ENCODE measurements at places on chromosomes 3 and 15.

- DNase-seq = no peak
These were observed 102.2 kb downstream of the P3H2 start for GRCh38 chr3:190018460-190018859.

GRCh38 chr3:150300388-150300787 is 107.7 kb upstream of the TSC22D2 start:
- DNase-seq = no peak

DNA sequence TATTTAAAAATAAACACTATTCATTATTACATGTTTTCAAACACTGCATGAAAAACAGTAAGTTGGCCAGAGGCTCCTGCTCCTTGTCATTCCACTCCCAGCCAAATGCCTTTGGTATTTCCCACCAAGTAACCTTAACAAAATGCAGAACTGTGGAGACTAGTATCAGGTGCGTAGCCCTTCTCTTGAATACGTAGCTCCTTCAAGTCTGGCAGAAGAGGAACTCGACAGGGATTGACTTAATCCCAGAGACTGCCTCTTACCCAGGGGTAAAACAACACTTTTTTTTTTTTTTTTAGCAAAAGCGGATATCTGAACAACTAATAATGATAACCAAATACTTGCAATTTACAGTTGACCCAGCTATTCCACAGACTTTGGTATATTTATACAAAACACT is 738 bp downstream of the COMMD2 start:
- no peak for DNase-seq

GRCh38 chr15:23472033-23472432 is 25.0 kb upstream of the GOLGA6L2 start:
- no peak for DNase-seq

- DNase-seq = no peak
These were observed 29.0 kb downstream of the CCDC80 start for GRCh38 chr3:112611752-112612515.

GRCh38 chr3:124856677-124857076 is 30.5 kb downstream of the ITGB5 start:
- DNase-seq = no peak

DNA sequence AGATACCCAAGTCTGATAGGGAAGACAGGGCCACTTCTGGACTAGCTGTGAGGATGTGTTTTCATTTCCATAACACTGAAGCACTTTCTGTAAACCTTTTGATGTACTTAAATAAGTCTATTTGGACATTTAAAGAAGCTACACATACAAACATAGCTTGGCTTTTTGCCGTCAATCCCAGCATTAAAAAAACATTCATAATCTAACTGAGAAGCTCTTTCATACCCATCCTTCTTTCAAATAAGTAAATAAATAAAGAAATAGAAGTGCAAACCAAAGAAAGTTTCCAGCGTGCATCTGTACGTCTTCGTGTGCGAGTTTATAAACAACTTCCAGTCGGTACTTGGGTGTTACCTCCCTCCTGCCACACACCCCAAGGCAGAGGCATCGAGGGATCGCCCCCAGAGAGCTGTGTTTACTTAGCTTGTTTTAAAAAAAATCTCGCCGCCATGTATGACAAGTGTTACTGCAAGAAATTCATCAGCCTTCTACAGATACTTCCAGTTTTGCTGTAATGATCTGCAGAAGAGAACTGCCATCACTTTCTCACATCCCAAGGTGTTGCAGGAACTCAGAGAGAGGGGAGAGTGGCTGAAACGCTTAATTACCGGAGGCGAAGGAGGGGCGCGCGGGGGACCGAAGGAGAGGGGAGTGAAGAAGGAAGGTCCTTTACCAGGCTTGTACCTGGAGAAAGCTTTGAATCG is 9.0 kb upstream of the MEIS2 start:
- no peak for DNase-seq

DNA sequence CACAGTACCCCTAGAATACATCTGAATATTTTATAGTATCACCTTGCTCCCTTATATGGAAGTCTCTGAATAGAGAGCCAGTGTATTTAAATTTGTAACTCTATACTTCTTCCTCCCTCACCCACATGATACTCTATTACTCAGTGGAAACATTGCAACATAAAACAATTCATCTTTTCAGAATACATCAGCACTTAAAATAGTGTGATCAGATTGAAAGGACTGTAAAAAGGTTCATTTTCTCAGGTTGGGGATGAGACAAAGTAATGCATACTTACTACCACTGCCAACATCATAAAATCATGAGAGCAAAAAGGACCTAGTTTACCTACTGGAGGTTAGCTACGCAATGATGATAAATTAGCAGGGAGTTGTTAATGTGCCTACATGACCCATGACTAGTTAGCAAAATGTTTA is 13.8 kb upstream of the THRB start:
- no peak for DNase-seq

GRCh38 chr3:152298393-152299248 is 29.9 kb downstream of the MBNL1 start:
- DNase-seq = no peak

DNA sequence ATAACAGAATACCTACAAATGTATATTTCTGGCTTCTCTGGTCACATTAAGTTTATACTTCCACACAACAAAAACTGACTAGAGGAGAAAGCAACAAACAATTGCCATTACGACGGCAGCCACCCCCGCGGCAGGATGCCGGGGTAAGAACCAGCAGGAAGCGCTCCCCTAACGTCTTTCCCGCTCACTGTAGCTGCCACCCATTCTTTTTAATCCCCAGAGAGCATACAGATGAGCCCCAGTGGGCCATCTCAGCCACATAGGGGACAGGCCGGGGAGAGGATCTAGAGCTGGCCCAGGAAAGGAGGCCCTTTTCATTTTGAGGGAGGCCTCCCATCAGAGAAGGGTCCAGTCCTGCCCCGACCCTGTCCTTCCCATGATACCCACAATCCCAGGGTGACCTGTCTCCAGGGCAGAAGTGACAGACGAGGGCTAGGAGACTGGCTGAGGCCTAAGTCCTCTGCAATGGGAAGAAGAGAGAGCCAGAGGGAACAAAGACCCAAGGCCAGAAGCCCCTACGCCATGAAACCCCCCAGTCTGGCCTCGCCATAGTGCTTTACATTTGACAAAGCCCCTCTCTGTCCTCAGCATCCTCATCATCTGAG is 3.6 kb upstream of the CALML4 start:
- DNase-seq = no peak

DNA sequence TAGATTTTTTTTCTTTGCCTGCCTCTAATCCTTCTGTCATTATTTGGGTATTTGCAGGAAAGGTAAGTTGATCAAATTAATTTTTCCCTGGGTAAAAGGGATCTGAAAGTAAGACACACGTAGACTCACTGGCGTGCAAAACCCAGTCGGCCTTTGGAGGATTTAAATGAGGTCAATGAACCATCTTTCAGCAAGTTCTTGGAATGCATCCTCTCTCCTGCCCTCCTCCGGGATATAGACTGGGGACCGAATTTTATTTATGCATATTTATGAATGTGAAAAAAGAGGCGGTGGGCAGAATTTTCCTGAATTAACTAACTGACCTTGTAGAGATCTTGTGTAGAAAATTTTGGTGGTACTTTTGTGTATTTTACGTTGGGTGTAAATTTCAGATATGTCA is 2.2 kb downstream of the CADM2 start:
- DNase-seq = no peak

GRCh38 chr3:9352917-9353752 is 9.7 kb upstream of the THUMPD3 start:
- DNase-seq = peak; percentile 65

GRCh38 chr3:3509665-3510064 is 289.6 kb upstream of the LRRN1 start:
- no peak for DNase-seq

DNA sequence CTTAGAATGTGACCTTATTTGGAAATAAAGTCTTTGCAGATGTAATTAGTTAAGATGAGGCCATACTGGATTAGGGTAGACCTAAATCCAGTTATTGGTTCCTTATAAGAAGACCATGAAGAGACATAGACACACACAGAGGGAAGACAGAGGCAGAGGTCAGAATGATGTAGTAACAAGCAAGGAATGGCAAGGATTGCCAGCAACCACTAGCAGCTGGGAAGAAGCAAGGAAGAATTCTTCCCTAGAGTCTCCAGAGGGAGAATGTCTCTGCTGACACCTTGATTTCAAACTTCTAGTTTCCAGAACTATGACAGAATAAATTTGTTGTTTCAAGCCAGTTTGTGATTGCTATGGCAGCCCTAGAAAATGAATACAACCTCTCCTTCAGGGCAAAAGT is 116.7 kb downstream of the WDR76 start:
- DNase-seq = no peak

GRCh38 chr3:62261736-62262135 is 111.6 kb downstream of the FEZF2 start:
- no peak for DNase-seq

DNA sequence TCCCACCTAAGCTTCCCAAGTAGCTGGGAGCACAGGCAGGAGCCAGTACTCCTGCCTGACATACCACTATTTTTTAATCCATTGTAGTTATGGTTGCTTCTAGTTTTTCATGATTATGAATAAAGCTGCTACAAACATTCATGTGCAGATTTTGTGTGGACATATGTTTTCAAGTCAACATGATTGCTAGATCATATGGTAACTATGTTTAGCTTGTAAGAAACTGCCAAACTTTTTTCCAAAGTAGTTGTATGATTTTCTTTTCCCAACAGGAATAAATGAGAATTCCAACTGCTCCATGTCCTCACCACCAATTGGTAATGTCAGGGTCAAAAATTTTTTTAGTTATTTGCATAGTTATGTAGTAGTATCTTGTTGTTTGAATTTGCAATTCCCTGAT is 136.8 kb upstream of the THRB start:
- DNase-seq = no peak

DNA sequence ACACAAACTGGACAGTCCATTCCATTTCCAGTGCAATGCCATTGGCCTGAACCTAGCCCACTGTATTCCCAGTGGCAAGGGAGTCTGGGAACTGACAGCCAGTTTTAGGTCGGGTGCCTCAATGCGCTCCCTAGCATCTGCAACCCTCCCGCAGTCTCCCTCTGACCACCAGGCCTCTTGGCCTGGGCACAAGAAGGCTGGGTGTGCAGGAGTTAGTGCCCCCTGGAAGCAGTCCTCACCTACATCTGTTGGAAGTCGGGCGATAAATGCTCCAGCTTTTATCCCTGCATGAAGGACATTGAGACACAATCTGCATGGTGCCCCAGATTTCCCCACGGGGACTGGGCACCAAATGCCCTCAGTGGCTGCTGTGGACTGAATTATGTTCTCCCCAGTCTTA is 12.7 kb downstream of the C3orf22 start:
- DNase-seq = no peak

GRCh38 chr15:20356444-20356910 is 185.1 kb downstream of the GOLGA6L6 start:
- DNase-seq = no peak

DNA sequence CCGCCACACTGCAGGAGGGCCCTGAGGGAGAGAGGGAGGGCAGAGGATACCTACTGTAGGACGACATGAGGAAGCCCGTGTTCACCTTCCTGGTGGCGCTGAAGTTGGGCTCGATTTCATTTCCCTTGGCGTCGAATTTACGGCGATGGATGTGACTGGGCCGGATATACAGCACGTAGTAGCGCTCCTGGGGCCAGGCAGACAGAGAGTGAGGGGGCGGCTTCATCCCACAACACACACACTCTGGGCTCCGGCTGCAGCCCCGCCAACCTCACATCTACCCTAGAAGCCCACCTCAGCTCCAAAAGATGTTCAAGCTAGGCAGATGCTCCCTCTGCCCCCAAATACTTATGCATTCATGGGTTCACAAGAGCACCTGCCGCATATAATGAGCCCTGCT is 4.5 kb downstream of the ARPIN start:
- no peak for DNase-seq

DNA sequence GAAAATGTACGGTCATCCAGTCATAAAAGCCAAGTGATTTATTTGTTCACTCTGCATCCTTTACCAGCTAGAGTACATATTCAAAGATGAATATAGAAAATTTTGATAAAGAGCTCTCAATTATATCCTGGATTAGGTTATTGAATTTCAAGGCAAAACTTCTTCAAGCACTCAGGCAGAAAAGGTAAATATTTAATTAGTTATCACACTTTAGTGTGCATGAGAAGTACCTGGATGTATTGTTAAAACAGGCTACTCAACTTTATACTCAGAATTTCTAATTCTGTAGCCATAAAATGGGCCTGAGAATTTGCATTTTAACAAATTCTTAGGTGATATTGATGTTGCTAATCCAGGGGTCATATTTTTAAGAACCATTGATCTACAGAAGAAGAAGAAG is 45.3 kb downstream of the ILDR1 start:
- DNase-seq = no peak

DNA sequence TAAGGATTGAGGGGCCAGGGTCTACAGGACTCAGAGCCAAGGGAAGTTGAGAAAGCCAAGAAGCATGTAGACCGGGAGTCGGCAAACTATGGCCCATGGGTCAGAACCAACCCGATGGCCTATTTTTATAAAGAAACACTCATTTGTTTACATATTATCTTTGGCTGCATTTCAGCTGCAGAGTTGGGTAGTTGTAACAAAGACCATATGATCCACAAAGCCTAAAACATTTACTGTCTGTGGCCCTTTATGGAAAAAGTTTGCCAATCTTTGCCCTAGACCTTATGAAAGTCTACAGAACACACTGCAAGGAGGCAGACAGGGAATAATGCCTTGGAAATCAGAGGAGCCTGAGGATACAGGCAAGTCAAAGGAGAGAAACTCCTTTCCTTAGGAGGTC is 63.2 kb upstream of the MNS1 start:
- no peak for DNase-seq

DNA sequence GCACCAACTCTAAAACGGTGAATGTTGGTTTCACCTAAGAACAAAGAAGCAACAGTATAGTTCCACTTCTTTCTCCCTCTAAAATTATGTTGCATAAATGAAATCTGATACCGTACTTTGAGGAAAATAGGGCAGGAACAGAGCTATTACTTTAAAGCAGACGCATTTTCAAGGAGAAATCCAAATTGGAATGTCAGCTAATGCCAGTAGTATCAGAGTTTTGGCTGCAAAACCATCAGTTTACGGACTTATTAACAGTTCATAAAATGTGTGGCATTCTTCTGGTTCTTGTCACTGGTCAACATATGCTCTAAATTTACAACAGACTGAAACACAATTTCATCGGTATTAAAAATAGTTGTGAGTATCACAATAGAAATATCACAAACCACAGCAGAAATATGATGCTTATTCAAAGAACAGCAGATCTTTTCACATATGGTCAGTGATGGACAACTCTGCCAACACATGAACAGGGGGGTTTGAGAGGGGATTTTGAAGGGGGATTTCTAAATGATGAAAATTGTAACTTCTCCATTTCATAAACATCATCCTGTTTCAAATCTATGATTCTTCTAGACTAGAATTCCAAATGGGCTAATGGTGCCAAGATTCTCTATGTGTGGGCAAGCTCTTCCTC is 38.7 kb upstream of the ROBO2 start:
- DNase-seq = no peak

DNA sequence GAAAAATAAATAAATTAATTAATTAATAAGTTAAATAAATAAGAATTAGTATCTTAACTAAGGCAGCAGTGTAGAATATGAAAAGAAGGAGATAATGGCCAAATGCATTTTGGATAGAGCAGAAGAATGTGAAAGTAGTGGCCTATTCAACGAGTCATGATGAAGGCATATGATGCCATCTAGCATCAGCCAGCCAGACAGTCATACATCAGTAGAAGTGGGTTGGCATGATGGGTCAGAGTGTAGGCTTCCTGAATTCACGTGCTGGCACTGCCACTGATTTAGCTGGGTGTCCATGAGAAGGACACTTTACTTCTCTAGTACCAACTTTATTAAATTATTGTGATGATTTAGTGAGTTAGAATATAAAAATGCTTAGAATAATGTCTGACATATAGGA is 256.1 kb upstream of the ARPP21 start:
- no peak for DNase-seq

GRCh38 chr3:122356402-122356801 is 26.6 kb downstream of the MIX23 start:
- peak; percentile 48 for DNase-seq
